T-helper 1 cell (primary cell): ENCODE measurements at places on chromosomes 5 and 9.

- no peak for DNase-seq
These were observed 10.9 kb downstream of the DNLZ start for GRCh38 chr9:136352682-136353081.

DNA sequence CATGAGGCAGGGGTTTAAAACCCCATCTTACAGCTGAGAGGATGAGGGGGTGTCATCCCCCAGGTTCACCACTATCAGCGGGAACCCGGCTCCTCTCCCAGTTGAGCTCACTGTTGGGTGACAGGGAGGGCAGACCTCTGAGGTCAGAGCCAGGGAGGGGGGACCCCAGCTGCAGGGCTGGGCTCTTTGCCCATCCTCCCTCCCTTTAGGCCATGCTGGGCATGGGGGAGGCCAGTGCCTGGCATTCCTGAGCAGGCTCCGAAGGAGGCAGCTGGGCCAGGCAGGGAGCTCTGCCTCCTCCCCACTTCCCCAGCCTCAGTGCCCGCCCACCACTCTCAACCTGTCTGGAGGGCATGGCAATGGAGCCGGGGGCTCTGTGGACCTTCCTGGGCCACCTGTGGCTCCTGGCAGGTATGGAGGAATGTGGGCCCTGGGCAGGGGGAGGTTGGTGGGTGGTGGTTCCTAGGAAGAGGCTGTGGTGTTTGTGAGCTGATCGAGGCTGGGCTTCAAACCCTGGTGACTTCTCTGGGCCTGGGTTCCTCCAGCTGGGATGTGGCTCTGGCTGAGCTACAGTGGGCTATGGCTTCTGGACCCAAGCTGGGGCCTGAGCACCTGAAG, 12.6 kb downstream of the CRB2 start:
- no peak for DNase-seq

DNA sequence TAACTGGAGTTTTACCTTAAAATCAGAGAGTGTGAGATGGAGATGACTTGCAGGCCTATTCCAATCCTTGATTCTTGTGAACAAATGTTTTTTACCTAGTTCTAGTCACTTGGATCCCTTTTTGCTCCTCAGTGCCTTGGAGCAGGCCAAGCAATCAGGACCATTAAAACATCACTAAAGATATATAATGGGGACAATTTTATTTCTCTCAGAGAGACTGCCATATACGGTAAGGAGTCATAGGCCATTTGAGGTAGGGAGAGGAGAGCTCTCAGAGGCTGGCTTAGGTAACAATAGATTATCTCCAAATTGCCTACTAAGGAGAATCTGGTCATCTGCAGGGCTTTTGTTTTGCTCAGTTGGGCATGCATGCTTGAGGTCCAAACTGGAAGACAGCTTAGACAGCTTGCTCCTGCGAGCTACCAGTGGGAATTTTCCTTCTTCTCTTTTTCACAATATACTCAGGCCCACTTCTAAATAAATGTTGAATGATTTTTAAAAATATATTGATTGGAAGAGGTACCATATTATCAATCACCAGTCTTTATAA, 44.0 kb downstream of the FREM1 start:
- DNase-seq: no peak

DNA sequence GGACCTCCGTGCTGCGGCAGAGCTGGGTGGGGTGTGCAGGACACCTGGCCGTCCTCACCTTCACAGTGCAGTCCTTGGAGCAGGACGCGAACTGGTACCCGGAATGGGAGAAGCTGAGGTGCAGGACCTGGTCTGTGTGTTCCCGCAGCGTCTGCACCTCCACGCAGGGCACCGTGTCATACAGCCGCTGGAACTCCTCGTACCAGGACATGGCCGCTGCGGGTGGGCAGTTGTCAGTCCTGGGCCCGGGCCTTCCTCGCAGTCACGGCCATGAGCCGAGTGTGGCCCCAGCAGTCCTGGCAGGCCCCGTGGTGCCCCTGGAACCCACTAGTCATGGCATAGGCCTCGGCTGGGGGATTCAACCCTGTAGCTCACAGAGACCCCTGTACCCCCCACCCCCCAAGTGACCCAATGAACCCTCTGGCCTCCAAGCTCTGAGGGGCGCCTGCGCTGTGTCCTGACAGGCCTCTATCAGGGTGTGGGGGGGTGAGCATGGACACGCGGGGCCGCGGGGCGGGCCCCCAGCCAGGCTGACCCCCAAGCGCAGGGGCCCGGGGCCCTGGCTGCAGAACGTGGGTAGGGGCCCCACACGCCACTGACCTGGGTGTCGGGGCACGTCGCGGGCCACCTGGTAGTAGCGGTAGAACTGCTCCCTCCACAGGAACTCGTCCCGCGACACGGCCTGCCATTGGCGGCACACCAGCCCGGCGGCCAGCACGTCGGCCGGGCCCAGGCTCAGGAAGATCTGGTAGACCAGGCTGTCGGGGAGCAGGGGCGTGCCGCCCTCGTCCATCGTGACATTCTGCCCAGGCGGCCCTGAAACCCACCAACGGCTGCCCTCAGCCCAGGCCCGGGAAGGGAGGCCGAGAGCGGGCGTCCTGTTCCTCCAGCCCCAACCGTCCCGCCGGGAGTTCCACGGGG, 987 bp downstream of the FBXW5 start:
- DNase-seq: peak; percentile 53

DNA sequence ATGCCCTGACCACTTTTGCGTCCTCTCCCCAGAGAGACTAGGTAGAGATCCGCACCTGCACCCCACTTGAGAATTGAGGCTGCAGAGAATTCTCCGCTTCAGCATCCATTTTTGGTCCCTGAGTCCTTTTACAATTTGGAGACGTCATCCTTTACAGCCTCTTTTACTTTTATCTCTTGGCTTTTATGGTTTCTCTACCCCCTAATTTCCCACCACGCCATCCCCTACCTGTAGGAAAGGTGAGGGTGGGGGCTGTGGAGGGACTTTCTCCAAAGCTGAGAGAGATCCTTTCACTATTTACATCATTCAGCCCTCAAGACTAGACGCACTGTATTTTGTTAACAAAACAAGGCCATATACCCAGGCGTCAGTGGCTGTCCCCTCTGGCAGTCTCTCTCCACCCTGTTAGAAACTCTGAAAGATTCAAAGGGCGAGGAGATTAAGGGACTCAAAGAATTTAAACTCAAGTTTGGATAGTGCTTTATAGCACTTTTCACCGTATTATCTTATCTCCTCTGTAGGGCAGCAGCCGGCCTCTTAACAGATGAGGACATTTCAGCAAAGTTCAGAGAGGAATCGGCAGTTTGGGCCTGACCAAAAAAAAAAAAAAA, 1.7 kb downstream of the MSX2 start:
- DNase-seq: no peak

GRCh38 chr5:102087906-102088305, 208.2 kb downstream of the SLCO4C1 start:
- DNase-seq: no peak

- DNase-seq: no peak
These were observed 31.3 kb downstream of the NDST1 start for GRCh38 chr5:150539206-150539605.

- no peak for DNase-seq
These were observed 58.9 kb upstream of the ZNF618 start for GRCh38 chr9:113817171-113817570.

DNA sequence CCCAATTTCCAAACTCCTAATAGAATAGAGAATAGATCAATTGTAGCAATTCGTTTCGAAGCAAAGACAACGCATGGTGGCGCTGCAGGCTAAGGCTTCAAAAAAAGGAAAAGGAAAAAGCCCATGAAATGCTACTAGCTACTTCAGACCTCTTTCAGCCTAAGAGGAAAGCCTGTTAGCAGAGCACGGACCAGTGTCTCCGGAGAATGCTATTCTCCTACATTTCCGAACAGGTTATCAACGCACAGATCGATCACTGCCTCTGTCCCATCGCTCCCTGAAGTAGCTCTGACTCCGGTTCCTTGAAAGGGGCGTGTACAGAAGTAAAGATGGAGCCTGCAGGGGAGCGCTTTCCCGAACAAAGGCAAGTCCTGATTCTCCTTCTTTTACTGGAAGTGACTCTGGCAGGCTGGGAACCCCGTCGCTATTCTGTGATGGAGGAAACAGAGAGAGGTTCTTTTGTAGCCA, at the start of gene PCDHB15:
PCDHB15 (plus strand) TSS at position 146 of the 468 bp plus-strand sequence; CDS start at position 330, 184 bp downstream.
- DNase-seq: no peak

DNA sequence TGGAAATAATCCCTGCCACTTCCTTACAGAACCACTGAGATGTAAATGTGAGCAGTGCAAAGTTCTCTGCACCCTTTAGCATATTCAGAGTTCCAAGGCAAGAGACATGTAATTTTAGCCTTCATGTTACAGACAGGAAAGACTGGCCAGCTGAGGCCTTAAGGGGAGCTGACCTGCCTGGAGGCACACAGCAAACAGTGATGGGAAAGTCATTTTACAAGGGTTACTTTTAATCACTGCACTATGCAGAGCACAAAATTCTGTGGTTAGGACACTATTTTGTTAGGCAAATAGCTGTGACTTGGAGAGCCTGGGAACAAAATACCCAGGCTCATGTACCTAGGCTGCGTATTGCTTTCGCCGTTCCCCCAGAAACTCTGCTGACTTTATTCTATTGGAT, 30.2 kb upstream of the TNIP1 start:
- DNase-seq: no peak

GRCh38 chr5:72231991-72232703, 87.9 kb downstream of the MRPS27 start:
- DNase-seq: no peak

GRCh38 chr9:19807182-19807892, 18.5 kb upstream of the SLC24A2 start:
- DNase-seq: no peak

GRCh38 chr5:14728459-14728938, 64.0 kb downstream of the OTULIN start:
- no peak for DNase-seq

GRCh38 chr5:75603371-75603770, 7.9 kb upstream of the ANKDD1B start:
- no peak for DNase-seq

DNA sequence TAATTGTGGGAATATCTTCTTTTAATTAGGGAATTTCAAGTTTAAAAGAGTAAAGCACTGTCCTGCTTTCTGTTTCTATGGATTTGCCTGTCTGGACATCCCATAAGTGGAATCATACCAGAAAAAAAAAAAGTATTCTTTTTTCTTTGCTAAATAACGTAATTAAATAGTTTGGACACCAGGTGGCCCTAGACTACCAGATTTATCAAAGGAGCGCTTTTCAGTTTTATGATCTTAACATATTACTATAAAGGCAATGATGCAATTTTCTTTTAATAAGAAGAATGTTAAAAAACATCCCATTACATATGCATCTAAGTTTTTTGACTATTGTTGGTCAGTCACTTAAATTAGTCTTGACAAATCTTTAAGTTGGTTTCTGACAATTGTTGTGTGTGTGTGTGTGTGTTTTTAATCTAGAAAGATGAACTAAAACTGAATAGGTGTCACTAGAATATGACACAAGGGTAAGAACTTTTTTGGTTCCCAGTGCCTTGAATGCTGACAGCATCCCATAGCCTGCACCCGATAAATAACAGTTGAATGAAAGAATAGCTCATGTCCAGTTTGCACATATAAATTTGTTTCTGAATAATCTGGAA, 49.5 kb downstream of the C5orf22 start:
- no peak for DNase-seq

DNA sequence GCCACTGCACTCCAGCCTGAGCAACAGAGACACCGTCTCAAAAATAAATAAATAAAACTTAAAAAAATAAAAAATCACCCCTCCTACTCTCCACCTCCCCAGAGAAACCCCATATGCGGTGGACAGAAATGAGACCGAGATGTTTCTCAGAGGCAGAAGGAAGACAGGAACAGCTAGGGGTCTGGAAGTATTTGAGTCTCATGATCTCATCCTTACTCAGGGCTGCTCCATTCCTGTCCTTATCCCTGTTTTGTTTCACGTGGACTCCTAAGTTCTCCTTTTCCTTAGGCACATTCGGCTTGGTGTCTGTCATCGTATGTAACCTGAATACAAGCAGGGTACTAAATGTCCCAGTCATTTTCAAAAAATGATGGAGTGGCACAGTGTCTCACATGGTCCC, 76.1 kb downstream of the C9orf50 start:
- no peak for DNase-seq

- DNase-seq: no peak
These were observed 32.8 kb upstream of the UBAC1 start for GRCh38 chr9:135993765-135994500.

DNA sequence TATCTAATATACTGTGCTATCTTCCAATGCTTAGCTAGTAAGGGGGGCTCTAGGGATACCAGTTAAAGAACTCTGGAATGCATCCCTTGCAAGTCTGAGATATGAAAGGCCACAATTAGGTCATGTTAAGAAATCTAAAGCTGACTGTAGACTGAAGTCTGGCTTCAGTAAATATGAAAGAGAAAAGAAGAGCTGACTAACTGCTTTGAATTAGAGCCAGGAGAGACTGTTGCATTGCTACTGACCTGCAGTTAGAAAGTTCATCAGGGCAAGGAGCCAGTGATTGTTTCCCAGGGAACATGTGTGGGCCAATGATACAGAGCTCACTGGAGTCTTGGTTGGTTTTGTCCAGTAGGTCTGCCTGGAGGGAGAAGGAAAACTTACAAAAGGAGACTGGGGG, 472.1 kb upstream of the TNC start:
- no peak for DNase-seq

GRCh38 chr9:91900055-91900796, 49.8 kb downstream of the ROR2 start:
- DNase-seq: no peak

DNA sequence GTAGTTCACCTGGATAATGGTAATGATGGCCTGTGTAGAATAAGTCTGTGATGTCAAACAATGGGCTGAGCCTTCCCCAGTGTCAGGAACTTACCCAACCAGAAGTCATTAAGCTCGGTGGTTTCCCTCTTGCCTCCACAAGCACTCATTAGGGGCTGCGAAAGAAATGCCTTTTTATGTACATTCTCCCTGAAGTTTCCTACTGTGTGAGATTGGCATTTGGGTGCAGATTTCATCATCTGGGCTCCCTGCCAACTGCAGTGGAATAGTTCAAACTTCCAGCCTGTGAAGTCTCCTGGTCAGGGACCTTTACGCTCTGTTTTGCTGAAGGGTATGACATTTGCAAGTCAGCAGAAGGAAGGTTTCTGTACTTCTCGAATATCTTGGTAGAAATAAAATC, 41.6 kb upstream of the TMEM215 start:
- DNase-seq: no peak

DNA sequence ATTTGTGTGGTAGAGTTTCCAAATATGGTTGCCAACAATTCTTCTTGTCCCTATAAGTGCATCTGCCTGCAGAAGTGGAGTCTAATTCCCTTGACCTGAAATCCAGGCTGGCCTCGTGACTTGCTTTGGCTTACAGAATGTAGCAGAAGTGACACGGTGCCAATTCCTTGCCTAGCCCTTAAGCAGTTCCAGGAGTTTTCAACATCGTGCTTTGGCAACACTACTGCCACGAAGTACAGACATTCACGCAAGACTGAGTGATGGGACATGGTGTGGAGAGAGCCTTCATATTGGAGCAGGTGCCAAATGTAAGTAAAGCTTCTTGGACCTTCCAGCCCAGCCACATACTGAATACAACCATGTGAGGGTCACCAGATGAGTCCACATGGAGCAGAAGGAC, 92.9 kb upstream of the NEK6 start:
- DNase-seq: no peak

DNA sequence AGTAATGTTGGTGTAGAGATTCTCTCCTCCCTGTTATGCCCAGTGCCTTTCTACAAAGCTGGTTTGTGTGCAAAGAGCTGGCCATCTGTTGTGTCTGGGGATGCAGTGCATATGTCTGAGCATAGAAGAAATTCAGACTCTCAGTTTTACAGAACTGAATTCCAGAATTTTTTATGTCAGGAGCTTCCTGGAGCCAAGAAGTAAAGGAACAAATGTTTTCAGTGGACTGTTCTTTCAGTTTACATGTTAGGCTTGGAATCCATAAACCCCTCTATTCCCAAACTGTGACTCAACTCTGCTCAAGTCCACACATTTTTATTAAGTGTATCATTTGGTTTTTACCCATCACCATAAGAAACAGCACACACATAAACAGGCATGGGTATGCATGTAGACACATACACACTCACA, 366.0 kb downstream of the BRINP1 start:
- DNase-seq: no peak
